Frontal cortex (tissue), 4 donors: ENCODE measurements at places on chromosomes 5 and 9.

GRCh38 chr5:135964670-135965320 is 10.0 kb upstream of the LECT2 start:
- no peak for DNase-seq

GRCh38 chr9:68780380-68780712 is 75.3 kb downstream of the PIP5K1B start:
- no peak for DNase-seq

DNA sequence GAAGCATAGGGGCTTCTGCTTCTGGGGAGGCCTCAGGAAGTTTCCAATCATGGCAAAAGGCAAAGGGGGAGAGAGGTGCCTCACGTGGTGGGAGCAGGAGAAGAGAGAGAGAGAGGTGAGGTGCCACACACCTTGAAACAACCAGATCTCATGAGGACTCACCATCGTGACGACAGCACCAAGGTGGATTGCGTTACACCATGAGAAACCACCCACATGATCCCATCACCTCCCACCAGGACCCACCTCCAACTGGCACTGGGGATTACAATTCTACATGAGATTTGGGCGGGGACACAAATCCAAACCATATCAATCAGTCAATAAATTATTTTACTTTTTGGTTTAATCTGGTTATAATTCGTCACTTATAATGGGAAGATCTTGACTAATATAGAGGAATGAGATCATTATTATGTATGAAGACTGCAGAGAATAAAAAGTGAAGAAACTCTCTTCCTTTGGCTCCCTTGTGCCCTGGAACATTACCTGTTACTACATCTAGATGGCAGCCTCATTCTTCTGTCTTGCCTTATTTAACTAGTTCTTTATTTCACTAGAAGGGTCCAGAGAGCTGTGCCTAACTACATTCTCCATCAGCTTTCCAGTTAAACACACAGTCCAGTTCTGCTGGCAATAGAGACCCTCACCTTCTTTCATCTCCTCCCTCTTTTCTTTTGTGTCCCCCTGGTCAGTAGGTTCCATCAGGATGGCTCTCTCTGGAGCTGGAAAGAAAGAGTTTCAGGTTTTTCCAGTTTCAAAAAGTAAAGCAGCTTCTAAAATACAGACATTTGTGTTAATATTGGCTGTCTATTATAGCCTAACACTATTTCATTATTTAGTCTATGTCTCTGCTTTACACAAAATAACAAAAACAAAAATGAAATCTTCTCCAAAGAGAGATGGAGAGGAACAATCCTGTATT is 21.7 kb upstream of the SPINK7 start:
- no peak for DNase-seq

- no peak for DNase-seq
Observed at GRCh38 chr5:125972706-125973105, 450.5 kb upstream of the GRAMD2B start.

DNA sequence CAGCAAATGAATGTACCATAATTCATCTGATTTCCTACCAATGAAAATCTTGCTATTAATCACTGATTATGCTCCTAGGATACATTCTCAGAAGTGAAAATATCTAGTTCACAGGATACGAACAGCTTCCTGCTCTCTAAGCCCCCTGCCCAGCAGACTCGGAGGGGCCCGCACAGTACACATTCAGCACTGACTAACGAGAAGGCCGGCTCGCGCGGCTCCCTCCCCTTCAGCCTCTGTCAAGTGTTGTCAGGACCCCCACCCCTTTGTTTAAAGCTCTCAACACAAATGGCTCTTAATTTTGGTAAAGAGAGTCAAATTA is 82.0 kb downstream of the PRRT1B start:
- DNase-seq: no peak

DNA sequence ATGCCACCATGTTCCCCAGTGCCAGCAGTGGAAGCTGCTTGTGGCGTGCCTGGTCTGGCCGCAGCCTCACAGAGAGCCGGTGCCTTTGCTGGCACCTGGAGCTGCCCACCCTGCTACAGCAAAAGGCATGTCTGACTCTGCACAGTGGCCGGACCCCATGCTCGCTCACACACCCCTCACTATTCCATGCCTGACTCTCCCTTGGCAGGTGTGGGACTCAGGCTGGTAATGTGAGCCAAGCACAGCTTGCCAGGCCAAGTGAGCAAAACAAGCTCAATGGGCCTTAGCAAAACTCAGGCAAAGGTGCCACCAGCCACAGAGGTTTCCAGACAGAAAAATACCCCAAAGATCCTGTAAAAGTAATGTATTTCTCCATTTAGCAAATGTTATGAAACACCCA is 15.5 kb downstream of the GNA14 start:
- DNase-seq: no peak

- no peak for DNase-seq
Observed at GRCh38 chr5:171848486-171848885, 62.9 kb downstream of the SMIM23 start.

DNA sequence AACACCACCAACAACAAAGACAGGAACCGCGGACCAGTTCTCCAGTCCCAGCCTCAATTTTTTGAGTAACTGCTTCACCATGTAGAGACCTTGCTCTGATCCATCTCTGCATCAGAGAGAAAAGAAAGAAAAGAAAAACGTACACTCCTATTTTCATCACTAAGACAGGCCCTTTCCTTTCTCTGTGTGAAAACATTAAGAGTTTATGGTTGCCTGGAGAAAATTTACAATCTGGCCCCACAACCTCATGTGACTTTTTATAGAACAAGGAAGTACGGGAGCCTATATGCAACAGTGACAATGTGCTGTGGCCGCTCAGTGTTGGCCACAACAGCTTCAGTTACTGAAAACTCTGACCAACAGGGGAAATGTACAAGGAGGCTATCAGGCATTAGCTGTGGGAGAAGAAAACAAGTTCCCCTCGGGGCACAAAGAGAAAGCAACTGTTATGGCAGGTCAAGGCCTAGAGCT is 272.9 kb upstream of the PTGER4 start:
- no peak for DNase-seq

- no peak for DNase-seq
Observed at GRCh38 chr9:127767909-127768331, 10.5 kb downstream of the SH2D3C start.

- no peak for DNase-seq
Observed at GRCh38 chr5:98489021-98489420, 284.4 kb upstream of the RGMB start.

- no peak for DNase-seq
Observed at GRCh38 chr5:71658916-71659662, 60.0 kb upstream of the CARTPT start.

DNA sequence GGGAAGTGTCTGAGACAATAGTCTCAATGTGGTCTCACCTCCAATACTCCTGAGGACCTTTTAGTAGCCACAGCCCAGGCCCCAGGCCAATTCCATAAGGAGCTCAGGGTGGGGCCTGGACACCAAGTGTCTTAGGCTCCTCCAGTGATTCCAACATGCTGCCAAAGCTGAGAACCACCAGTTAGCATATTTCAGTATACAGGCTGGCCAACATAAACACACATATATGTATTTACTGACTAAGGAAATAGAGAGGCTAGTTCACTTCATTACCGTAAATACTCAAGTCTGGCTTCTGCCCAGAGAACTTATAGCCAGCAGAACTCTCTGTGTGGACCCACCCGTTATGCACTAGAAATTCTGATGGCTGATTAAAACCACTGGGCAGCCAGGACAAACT is 24.1 kb downstream of the S1PR3 start:
- DNase-seq: no peak

DNA sequence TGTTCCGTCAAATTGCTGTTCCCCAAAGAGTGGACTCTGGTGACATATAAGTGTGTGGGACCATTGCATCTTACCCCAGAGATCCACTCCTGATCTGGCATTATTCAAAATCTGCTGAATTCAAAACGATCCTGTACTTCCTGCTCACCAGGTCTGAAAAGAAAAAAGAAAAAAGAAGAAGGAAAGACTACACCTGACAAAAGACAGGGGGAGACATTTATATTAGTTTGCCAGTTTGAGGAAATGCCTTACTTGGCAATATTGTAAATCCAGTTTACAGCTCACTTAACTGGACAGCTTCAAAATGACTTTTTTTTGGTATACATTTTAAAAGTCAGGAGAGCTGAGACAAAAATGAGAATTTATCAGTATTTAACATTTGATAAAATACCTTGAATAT is 15.0 kb upstream of the GRHPR start:
- no peak for DNase-seq

- no peak for DNase-seq
Observed at GRCh38 chr9:131603199-131603598, 57.9 kb downstream of the PRRT1B start.

GRCh38 chr9:136676920-136677686 is 10.2 kb downstream of the AGPAT2 start:
- no peak for DNase-seq

- no peak for DNase-seq
Observed at GRCh38 chr5:178284093-178284675, 51.6 kb upstream of the PHYKPL start.

- DNase-seq: no peak
Observed at GRCh38 chr5:149961186-149961685, 678 bp downstream of the SLC26A2 start.

- no peak for DNase-seq
Observed at GRCh38 chr9:117705386-117705785, 1.2 kb downstream of the TLR4 start.

GRCh38 chr9:132543960-132544359 is 38.4 kb upstream of the BARHL1 start:
- no peak for DNase-seq

GRCh38 chr5:172595596-172596455 is 45.2 kb upstream of the NEURL1B start:
- DNase-seq: no peak

- DNase-seq: no peak
Observed at GRCh38 chr5:84242286-84242685, 142.4 kb downstream of the EDIL3 start.

DNA sequence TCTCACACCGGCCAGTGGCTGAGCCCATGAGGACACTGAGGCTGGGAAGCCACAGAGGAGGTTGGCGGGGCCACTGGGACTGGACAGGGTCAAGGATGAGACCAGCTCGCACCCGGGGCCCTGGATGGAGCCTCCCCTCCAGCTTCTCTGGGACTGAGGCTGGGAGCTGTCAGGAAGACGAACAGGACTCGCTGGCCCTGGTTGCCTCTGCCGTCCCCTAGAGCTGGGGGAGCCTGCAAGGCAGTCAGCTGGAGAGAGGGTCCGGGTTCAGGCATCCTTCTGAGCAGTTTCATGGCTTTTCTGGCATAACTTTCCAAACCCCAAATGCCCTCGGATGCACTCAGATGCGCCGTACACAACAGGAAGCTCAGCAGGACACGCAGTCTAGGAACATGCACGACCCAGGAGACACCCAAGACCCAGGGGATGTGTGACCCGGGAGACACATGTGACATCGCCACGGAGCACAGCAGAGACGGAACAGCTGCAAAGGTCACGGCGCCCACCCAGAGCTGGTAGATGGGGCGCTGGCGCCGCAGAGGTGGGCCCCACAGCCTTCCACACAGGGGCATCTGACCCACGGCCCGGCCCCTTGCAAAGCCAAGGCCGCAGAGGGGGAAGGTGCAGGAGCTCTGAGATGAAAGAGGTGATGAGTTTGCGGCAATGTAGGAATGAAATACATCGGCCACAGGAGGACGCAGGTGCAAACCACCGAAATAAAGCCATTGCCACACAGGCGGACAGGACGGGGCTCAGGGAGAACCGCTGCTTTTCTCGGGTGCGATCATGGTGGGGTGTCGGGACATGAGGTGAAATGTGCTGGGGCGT is 17.1 kb downstream of the TPPP start:
- DNase-seq: no peak

DNA sequence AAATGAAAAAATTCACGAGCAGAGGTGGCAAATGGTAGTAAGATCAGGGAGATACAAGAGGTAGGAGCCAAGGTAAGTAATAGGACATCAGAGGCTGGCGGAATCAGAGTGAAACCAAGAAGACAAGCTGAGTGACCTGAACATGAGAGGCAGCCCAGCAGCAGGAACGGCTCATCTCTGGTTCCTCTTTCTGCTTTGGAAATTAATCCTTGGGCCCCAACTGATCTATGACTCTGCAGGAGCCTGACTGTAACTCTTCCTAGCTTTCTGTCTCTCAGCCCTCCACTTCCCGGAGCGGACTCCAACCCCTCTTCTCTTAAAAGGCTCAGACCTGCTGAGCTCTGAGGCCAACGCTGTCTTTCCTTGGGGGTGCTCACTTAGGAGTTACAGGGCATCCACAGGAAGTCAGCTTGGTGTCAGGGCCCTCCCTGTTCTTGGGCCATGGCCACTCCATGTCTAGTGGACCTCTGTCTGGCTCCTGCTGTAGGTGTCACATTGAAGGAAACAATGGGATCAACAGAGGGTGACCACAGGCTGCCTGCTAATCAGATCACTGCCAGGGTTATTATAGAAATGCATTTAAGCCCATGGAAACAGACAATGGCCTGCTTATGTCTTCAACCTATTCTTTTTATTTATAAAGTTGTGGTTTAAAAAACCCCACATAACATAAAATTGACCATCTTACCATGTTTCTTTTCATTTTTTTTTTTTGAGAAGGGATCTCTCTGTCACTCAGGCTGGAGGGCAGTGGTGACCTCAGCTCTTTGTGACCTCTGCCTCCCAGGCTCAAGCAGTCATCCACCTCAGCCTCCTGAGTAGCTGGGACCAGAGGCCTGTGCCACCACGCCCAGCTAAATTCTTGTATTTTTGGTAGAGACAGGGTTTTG is 22.5 kb upstream of the SHB start:
- DNase-seq: no peak

DNA sequence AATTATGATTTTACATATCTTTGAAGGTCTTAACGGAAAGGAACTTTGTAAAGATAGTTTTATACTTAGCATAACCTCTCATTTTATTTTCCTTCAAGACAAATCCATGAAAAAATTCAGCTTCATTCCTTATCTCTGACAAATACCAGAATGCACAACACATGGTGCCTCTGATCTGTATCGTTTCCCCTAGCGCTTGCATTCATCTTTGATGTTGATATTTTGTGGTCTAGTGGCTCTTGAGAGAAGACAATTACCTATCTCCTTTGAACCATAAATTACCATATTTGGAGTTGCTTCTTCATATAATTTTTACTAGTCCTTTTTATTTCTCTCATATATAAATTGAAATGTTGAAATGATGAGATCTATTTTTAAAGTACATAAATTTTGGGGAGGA is 551.3 kb downstream of the PDE4D start:
- DNase-seq: no peak

DNA sequence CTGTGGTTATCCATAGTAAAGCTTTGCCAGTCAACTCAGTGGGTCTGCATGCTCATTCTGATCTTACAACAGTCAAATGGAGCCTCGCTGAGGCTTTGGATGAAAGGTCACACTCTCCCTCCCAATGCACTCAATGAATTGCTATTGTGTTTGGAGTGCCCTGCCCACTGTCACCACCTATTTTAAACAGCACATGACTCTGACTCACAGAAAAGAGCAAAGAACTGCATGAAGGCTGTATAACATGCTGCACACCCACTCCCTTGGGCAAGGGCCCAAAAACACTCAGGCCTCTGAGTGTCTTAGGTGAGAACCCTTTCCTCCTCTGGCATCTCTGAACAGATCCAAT is 118.7 kb upstream of the CCDC112 start:
- DNase-seq: no peak

- DNase-seq: no peak
Observed at GRCh38 chr5:9401786-9402472, 143.9 kb downstream of the SEMA5A start.

- DNase-seq: no peak
Observed at GRCh38 chr5:9888501-9888901, 258.4 kb upstream of the TAS2R1 start.

GRCh38 chr5:130189961-130190360 is 285.7 kb downstream of the CHSY3 start:
- DNase-seq: no peak
